Fibroblast of villous mesenchyme (primary cell): ENCODE measurements at places on chromosomes 16 and 17. TPM values are rescaled to one million over a fixed set of nuclear protein-coding genes. Genes with fewer than 3 reads are reported as not detected.

- DNase-seq, result no peak
Measured at GRCh38 chr17:66455060-66455459, 152.6 kb downstream of the PRKCA start.

DNA sequence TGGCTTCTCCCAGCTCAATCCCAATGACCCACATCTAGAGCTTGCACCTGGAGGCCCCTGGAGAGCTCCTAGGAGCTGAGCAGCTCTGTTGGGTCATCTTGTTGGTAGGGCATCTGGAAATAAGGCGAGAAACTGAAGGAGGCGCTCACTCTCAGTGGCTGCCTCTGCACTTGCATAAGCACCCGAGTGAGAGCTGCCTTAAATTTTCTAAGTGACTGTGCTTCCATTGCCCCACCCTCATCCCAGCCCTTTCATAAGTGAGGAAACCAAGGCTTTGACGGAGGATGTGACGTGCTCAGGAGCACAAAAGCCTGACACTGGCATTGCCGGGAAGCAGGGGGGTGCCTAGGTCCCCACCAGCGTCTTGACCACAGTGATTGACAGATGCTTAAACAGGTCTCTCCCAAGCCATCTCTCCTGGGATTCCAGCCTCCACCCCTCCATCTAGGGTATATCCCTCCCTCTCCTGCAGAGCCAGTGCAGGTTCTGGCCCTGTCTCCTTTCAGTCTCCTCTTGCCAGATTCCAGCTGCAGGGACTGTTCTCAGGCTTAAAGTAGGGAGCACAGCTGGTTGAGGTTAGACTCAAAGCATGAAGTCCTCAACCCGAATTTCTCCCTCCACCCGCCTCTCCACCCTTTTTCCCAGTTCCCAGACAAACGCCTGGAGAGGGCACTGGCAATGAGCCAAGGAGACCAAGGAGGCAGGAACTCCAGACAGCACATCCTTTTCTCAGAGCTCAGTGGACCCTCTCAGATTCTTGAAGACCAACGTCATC lies 113.7 kb downstream of the IRX5 start:
- no peak for DNase-seq

- DNase-seq, result peak; percentile 57
Measured at GRCh38 chr17:958712-959451, 20.7 kb downstream of the NXN start.

Gene STH
- not detected in 2 replicates for total RNA-seq

Gene ITGAX
- total RNA-seq, result not detected in 2 replicates

DNA sequence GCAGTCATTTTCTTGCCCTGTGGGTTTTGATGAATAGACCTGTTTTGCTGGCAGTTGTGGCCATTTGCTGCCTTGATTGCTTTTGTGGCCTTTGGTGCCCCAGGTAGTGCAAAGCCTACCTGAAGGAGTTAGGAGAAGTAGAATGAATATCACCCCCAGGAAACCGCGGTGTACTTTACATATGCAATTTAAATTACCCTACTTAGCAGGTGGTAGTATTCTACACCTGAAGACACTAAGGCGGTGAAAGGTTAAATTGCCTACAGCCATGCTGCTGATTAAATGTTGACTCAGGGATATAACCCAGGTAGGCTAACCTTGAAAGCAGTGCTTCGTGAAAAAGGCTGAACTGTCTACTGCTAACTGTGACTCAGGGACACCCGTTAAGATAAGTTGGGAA lies 27.2 kb upstream of the WWOX start:
- no peak for DNase-seq

DNA sequence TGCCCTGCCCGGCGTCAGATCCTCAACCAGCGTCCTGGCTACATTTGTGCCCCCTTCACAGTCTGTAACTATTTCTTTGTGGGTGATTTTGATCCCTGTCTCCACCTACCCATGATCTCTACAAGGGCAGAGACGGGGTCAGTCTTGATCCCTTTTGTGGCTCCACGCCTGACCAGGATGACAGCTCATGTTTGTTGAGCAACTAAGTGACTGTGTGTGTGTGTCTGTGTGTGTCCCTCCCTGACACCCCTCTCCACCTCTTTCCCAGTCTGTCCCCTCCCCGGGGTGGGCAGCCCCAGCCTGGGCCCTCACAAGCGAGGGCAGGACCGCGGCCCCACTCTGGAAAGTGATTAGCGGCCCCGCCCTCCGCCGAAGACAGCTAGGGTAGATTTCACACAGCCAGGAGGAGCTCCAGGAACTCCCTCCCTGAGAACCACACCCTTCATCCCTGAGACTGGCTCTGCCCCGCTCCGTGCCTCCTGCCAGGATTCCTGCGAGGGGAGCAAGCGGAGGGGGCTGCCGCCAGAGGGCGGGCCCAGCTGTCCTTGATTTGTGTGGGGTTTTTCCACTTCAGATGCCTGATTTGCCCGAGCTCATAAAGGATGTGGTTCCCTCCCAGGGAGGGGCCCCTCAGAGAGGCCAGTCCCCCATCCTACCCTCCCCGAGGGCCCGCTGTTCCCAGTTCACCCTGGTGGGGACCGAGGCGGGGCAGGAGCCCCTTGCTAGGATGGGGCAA lies 5.3 kb upstream of the HS3ST6 start:
- DNase-seq, result peak; percentile 76

DNA sequence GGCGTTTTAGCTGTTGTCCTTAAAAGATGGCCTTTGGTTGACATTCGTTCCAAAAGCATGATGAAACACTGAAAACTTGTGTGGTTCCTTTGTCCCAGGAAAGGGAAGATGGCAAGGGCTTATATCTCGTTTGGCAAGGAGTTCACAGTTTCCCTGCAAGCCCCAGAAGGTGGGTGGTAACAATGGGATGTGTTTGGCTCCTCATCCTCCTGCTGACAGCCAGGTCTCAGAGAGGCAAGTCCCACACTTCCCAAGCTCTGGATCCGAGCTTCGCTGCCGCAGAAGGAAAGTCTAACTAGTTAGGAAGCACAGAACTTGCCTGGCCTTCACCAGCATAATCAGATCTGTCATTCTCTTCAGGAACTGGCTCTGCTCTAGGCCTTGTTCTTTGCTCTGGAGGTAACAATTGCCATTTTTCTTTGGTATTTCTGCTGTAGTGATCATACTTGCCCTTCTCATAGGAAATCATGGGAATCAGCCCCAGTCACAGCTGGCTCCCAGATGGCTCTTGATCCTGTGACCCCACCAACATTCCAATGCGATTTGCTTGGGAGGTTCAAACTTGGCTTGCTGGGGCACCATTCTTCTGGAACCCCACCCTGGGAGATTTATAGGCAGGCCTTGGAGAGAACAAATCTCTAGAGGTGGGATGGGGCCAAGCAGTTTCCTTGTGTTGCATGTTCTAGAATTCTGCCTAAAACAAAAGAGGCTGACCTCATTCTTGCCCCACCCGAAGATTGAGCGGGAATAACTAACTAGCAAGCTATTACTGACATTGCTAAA lies 17.9 kb downstream of the KPNA2 start:
- DNase-seq, result peak; percentile 93

GRCh38 chr17:9174779-9175574 lies 153.7 kb downstream of the NTN1 start:
- no peak for DNase-seq

- peak; percentile 42 for DNase-seq
Measured at GRCh38 chr16:24553983-24554382, 14.6 kb downstream of the RBBP6 start.

Gene MPV17L
- total RNA-seq, result 0.64 and 1.3 TPM in 2 replicates

Gene NLE1
- total RNA-seq, result 13.8 and 16.1 TPM in 2 replicates

DNA sequence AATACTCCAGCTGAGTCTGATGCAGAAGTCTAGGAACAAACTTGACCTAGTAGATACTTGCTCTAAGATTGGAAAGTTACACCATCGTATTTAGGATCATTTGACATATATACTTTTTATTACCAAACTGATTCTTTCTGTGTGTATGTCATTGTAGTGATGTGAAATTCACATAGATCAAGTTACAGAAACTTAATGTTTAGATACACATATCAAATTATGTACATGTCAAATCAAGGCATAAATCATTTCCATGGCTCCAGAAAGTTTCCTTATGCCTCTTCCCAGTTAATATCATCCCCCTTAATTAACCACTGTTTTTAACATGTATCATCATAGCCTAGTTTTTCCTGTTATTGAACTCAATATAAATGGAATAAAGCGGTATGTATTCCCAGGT lies 292.0 kb upstream of the CDH11 start:
- peak; percentile 7 for DNase-seq

- no peak for DNase-seq
Measured at GRCh38 chr17:59769887-59770286, 62.4 kb downstream of the VMP1 start.

DNA sequence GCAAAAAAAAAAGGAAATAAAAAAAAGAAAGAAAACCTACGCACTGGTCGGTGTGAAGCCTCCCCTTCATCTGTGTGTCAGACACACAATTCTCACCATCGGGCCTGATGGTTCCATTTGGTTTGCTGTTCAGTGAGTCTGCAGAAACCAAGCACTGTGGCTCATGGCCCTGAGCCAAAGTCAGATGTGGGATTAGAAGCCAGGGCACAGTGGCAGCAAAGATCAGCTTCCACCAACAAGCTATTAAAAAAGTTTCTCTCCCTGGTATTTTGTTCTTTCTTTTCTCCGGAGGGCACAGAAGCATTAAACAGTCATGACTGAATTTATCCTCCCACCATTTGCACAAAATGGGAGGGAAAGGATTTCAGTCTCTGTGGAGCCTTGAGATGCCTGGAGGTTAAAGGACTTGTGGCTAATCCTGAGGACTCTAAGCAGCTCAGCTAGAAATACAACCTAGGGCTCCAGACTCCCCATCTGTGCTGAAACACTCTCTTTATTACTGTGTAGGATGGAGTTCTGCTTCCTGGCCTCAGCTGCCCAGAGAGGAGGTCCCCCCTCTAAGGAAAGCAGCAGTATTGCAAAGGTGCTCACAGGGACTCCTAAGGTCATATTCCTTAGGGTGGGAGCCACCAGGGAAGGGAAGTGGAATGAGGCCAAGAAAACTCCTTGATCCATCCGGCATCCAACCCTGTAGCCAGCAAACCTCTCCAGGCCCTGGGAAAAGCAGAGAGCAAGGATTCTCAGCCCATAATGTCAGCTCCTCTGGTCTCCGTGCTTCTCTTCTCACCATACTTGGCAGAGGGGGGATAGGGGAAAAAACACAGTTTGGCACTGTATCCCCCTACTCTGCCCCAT lies 28.2 kb downstream of the SLC39A11 start:
- no peak for DNase-seq

DNA sequence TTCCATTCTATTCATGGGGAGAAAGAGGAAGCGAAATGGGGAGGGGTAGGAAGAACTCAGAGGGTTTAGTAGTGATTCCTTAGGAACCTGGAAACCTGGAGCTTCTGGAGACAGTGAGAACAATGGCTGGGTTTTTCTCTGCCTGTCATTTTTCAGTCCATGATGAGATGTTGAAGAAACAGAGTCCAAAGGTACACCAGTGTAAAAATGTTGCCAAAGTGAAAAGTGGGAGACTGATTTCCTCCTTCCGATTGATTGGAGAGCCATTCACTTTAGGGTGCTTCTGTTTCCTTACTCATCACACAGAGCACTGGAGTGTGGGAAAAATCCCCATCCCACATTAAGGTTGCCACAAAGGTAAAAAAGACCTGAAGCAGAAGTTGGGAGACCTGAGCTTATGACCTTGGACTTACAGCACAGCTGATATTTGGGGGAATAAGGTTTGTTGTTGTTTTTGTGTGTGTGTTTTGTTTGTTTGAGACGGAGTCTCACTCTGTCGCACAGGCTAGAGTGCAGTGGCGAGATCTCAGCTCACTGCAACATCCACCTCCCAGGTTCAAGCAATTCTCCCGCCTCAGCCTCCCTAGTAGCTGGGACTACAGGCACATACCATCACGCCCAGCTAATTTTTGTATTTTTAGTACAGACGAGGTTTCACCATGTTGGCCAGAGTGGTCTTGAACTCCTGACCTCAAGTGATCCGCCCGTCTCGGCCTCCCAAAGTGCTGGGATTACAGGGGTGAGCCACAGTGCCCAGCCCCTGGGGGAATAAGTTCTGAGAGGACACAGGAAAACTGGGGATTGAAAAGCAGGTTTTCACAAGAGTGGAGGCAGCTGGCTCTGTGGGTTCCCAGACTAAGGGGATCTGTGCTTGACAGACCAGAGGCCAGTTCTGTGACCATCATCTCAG lies 1.4 kb upstream of the DHX8 start:
- DNase-seq, result no peak

DNA sequence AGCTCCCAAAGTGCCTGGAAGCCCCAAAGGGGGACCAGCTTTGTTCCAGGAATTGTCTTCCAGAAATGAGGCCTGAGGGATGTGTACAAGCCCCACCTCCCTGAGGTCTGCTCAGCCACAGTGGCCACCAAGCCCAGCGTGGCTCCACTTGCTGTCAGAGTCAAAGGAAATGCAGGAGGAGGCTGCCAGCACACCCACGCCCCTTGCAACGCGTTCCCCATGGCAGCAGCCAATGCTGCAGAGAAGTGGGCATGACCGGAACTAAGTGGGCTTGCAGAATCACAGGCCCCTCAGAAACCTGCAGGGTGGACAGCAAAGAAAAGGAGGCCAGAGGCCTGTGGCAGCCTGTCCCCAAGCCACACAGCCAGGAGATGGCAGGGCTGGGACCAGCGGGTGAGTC lies 320.8 kb downstream of the FOXL1 start:
- no peak for DNase-seq

DNA sequence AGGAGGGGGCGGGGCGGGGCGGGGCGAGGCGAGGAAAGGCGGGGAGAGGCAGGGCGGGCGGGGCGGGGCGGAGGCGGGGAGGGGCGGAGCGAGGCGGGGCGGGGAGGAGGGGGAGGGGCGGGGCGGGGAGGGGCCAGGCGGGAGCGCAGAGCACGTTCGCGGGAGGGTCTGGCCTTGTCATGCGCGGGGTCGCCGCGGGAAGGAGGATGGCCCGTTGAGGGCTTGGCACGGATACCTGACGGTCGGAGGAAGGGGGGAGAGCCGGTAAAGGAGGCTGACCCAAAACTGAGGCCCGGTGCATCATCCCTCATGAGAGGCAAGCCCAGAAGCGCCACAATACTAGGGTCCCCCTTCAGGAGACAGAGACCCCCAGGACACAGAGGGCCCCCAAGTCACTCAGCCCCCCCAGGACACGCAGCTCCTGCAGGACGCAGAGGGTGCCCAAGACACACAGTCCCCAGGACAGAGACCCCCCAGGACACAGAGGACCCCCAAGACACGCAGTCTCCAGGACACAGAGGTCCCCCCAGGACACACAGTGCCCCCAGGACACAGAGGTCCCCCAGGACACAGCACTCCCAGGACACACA lies 593 bp upstream of the WDR45B start:
- DNase-seq, result no peak

- no peak for DNase-seq
Measured at GRCh38 chr16:28556914-28557320, 3.2 kb downstream of the SGF29 start.

Gene LMF1
- 13.0 and 15.8 TPM in 2 replicates for total RNA-seq

Gene HLF
- total RNA-seq, result not detected in 2 replicates
